ENCODE measurements at places on chromosomes 12 and 14. TPM values are rescaled to one million over a fixed set of nuclear protein-coding genes. Genes with fewer than 3 reads are reported as not detected.
A peak's percentile ranks its signal among the peaks of the same experiment; 100 is the strongest.

DNA sequence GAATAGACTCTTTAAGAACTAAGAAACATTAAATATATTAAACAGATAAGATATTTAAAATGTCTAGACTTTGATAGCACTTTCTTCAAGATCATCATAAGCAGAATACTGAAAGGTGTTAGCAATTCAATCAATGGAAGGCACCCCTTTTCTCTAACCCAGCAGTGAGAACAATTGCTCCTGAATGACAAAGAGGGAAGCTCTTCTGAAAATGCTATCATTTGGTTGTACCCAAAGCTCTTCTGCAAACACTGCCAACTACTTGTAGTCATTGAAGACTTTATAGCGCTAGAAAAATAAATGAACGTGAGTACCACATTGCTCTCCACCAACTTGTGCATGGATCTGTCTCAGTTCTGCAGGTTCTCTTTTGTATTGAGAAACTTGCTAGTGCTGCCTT is 62.2 kb upstream of the LMO3 start:
- no peak for DNase-seq

DNA sequence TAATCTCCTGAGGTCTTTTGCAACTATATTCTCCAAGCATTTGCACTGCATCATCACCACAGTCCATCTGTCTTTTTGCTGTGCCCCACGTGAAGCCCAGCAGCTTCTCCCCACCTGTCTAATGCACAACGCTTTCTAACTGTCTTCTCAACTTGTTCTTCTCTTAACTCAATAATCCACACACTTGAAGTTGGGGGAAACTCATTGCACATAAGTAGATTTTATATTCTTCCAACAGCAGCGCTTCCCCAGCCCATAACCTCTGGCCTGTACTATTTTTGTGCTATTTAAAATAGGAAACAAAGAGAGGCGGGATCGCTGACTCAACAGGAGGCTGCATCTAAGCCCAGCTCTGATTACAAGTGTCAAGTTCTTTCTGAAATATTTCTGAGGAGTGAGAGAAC is 226.7 kb downstream of the GXYLT1 start:
- DNase-seq, result no peak

The ERBB3 gene
- total RNA-seq, result 3.0 TPM

GRCh38 chr14:99575043-99576023 is 28.7 kb downstream of the CCDC85C start:
- peak; percentile 28 for DNase-seq

The RPGRIP1 gene
- 0.12 TPM for total RNA-seq

All from RPMI7951 (cell line).